NCI-H446 (cell line): ENCODE measurements at places on chromosomes 11 and 22.

DNA sequence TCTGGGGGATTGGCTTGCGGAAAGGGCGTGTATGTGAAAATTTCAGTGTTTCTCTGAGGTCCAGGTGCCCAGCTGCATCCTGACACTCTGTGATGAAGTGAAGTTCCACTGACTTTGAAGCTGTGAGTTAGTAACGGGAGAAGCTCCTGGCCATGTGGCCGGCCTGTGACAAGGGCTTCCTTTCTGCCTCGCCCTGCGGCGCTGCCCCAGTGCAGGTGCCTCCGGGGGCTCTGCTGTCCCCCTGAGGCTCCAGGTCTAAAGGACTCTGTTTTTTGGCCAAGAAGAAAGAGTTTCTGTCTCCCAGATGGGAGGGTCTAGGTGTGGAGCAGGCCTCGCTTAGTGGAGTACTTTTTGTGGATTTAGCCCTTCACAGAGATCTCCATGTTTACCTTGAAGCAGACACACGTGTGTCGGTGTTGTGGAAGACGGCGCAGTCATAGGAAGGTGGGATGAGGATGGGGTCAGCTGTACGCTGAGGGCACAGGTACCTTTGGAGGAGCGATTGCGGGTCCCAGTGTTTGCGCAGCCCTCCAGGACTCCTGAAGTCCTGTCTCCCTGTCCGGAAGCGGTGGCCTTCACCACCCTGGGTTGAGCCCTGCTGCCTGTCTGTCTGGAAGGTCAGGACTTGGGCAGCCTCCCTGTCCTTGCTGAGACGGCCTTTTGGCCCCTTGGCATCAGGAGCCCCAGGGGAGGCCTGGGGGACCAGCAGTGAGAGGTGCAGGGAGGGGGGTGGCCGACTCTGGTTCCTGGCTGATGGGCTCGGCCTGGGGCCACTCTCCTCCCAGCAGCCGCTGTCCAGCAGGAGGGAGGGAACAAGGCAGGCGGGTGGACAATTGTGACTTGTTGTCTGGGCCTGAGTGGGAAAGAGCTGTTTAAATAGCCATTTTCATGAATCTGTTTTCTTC lies 1249.3 kb downstream of the BRD1 start:
- DNase-seq, result no peak

GRCh38 chr11:134604886-134605285 lies 192.8 kb upstream of the B3GAT1 start:
- no peak for DNase-seq

- no peak for DNase-seq
Measured at GRCh38 chr11:17743026-17743807, 8.6 kb downstream of the KCNC1 start.

DNA sequence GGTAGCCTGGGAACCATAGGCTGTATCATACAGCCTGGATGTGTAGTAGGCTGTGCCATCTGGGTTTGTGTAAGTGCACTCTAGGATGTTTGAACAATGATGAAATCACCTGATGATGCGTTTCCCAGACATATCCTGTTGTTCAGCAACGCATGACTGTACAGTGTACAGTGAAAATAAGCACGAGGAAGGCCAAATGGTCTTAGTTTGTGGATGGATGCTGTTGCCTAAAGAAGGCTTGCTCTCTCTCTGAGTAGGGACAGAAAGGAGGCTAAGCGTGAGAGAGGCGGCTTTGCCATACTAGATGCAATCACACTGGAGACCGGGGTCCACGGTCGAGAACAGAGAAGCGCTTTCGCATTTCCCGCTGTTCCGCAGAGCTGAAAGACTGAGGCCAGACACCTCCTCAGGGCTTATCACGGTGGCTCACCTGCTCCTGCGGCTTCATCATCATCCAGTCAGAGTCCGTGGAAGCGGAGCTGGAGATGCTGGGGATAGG lies 27.6 kb upstream of the APLP2 start:
- DNase-seq, result no peak

- DNase-seq, result no peak
Measured at GRCh38 chr11:119726585-119727522, 2.1 kb downstream of the NECTIN1 start.

DNA sequence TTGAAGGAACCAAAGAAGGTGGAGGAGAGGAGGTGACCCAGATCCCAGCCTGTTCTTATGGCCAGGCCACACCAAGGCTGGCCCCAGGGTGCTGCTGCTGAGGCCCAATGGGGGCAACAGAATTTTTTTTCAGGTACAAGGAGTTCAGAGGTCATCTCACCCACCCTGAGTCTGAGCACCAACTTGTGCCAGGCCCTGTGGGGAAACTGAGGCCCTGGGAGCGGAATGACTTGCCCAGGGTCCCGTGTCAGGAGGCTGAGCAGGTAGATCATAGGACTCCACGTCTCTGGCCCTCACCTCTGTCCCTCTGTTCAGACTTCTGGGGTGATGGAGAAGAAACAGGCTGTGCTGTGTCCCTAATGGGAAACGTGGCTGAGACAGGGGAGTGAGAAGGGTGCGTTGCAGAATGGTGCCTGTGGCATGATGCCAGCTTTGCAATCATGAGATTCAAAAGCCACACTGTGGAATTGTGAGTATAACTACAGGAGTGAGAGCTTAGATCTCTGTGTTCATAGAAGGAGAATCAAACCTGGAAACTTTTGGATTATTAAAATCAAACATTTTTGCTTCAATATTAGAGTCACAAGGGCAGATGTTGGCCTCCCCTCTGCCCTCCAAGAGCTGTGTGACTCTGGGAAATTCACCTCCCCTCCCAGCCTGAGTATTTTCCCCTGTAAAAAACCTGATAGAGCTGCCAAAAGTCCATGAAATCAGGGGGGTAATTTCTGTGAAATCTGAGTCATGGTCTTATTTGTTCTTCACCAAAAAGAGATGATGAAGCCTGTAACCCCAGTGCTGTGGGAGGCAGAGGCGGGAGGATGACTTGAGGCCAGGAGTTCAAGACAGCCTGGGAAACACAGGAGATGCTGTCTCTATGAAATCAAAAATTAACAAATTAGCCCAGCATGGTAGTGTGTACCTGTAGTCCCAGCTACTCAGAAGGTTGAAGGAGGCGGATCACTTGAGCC lies 874 bp downstream of the APOL1 start:
- peak; percentile 23 for DNase-seq

DNA sequence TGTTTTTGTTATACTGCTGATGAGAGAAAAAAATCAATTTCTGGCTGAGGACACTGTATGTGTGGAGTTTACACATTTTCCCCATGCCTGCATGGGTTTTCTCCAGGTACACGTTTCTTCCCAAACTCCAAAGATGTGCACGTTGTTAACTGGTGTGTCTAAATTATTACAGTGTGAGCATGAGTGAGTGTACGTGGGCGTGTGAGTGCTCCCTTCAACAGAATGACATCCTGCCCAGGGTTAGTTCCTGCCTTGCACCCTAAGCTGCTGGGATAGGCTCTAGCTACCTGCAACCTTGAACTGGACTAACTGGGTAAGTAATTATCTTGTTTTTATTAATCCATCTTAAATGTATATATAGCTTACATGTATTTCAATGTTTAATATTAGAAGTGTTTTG lies 5.5 kb downstream of the NPAT start:
- no peak for DNase-seq

DNA sequence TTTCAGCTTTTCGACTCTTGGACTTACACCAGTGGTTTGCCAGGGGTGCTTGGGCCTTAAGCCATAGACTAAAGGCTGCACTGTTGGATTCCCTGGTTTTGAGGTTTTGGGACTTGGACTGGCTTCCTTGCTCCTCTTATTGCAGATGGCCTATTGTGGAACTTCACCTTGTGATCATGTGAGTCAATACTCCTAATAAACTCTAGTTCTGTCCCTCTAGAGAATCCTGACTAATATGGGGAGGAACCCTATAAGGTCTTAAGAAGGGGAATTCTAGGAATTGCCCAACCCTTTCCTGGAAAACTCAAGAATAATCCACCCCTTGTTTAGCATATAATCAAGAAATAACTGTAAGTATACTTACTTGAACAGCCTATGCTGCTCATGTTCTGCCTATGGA lies 491.8 kb downstream of the TMEM135 start:
- DNase-seq, result no peak

- DNase-seq, result no peak
Measured at GRCh38 chr11:71255800-71256479, 3.6 kb upstream of the SHANK2 start.

DNA sequence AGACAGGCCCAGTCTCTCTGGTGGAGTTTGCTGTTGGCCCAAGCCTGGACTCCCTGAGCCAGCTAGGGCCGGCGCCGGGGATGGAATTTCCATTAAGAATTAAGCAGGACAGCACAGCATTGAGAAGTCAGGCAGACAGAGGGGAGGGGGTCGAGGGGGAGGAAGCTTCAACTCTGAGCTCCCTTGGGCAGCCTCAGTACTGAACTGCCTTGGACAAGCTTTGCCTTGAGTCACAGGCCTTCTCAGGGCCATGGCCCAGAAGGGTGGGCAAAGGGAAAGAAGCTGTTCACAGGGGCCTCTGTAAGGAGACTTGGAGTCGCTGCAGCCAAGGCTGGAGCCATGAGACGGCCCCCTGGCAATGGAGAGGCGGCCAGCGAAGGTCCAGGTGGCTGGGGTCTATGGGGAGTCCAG lies 2.6 kb upstream of the INSC start:
- DNase-seq, result no peak

DNA sequence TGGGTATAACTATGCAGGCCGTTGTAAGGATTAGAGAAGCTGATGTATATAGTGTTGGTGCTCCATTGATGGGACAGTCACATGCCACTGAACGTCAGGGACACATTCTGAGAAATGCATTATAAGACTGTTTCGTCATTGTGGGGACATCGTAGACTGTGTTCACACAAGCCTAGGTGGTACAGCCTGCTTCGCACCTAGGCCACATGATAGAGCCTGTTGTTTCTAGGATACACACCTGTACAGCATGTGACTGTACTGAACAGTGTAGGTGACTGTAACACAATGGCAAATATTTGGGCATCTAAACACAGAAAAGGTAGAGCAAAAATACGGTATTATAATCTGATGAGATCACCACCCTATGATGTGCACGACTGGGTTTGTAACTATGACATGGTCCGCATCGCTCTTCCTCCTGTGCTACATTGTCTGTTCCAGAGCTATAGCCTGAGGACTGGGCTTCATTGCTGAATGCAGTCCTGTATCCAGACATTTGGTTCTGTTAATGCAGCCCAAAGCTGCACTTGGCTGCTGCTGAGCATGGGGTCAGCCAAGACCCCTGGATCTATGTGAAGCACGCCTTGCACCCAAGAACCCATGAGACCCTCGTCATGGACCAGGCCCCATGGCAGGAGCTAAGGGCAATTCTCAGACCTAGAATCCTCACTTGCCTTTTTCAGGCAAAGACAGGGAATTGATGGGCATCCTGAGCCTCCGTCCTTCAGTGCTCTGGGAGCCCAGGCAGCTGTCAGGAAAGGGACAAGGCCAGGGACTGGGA lies 51.1 kb upstream of the THY1 start:
- DNase-seq, result no peak

DNA sequence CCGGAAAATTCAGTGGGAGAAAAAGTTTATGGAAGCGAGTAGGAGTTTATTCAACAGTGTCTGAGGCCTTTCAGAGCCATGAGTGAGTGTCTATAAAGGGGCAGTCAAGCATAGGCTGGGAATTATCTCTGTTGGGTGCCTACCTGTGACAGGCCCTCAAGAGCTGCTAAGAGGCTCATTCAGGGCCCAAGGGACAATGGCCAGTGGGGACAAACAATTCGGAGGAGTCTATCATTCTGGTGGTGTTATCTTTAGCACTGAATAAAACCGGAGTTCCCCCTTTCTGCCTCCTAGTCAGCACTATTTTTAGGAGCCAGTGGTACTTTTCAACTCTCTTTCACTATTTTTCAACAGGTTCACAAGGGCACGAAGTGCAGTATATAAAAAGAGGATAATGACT lies 89.5 kb upstream of the HTATIP2 start:
- DNase-seq, result no peak

- DNase-seq, result no peak
Measured at GRCh38 chr22:48205790-48206189, 1443.3 kb downstream of the TBC1D22A start.

DNA sequence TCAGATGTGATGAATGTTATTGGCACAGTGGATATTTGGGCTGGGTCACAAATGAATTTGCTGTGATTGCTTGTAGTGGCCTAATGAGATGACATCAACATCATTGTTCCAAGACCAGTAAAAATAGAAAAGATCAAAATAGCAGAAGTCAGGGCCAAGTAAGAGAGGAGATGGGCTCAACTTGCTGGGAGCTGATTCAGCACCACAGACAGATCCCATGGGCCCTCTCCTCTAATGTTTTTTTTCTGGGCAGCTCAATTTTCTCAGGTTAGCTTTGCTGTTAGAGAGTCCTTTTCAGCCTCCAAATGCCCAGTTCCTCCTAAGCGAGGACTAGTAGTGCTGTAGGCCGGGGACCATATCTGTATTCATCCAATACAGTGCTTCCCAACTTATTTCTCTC lies 86.0 kb upstream of the IZUMO1R start:
- DNase-seq, result no peak

- DNase-seq, result no peak
Measured at GRCh38 chr11:124467381-124467927, 22.0 kb upstream of the OR8B8 start.

GRCh38 chr11:73400293-73400692 lies 24.1 kb downstream of the RELT start:
- no peak for DNase-seq

GRCh38 chr11:85165819-85166218 lies 461.3 kb downstream of the DLG2 start:
- no peak for DNase-seq
